ENCODE measurements at places on chromosomes 2 and 18. TPM values are rescaled to one million over a fixed set of nuclear protein-coding genes. Genes with fewer than 3 reads are reported as not detected.

DNA sequence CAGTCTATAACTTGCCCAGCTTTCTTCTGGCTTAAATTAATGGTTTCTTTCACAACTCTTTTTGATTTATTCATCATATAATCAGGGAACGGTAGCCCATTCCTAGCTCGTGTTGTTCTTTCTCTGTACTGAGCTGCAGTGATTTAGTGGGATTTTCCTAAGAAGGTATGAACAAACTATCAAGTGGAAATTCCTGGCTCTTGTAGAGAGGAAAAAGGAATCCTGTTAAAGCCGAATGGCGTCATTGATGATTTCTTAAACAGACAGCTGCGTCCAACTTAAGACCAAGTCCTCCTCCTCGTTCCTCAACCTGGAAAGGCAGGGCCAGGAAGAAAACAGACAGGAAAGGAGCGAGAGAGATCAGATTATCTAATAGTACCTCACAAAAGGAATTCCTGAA, 69.2 kb upstream of the CABLES1 start:
- DNase-seq: no peak

- DNase-seq: no peak
Measured at GRCh38 chr18:25736516-25736915, 353.9 kb downstream of the SS18 start.

DNA sequence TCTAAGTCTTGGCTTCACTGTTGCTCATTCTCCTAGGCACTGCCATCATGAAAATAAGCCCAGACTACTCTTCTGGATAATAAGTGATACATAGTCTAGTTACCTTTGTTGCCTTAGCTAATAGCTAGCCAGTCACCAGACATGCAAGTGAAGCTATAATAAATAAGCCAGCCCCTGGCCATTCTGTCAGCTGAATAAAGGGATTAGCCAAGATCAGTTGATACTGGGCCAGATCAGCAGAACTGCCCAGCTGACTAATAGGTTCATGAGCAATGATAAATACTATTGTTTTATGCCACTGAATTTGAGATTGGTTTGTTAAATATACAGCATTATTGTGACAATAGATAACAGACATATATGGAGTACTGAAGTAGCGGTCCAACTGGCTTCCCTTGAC, 8.0 kb upstream of the C2orf69 start:
- DNase-seq: no peak

GRCh38 chr2:178271629-178272333, 77.5 kb downstream of the OSBPL6 start:
- peak; percentile 74 for DNase-seq

DNA sequence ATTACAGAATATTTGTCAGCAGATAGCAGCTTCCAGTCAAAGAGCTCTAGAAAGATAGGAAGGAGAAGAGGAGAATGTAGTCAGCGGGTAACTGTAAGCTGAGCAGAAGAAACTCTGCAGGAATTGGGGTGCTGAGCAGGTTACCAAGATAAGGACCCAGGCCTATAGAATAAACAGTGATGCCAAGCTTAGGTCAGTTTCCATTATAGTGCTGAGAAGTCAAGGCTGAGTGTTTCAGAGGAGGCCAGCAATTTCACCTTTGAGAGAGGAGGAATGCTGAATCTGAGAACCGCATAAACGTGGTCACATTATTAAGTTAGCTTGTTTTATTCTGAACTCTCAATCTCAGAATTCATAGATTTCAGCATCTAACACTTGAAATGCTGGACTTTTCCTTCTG, 13.9 kb downstream of the NAB1 start:
- no peak for DNase-seq

- DNase-seq: no peak
Measured at GRCh38 chr2:8247905-8248622, 433.8 kb upstream of the ID2 start.

DNA sequence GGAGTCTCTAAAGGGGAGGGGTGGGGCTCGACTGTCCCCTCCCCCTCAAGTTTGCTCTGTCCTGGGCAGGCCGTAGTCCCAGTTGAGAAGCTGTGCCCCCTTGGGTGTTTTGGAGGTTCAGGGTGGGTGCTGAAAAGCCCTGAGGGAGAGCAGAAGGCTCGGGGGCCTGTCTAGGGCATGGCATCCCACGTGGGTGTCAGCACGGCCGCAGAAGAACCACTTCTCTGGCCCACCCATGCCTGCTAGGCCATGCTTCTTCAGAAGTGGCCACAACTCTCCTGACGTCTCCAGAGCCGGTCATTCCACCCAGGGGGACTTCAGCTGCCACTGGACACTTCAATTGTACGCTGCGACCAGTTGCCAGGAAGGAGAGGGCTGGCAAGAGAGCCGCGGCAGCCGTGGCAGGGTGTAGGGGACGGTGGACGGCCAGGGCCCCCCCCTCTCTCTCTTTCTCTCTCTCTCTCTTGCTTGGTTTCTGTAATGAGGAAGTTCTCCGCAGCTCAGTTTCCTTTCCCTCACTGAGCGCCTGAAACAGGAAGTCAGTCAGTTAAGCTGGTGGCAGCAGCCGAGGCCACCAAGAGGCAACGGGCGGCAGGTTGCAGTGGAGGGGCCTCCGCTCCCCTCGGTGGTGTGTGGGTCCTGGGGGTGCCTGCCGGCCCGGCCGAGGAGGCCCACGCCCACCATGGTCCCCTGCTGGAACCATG, at the start of gene INPP5D:
TSS of gene INPP5D (plus strand) at position 546 of the 704 bp plus-strand sequence. CDS start at position 683, 137 bp downstream.
- DNase-seq: peak; percentile 67

- DNase-seq: no peak
Measured at GRCh38 chr18:56962322-56962721, 184.6 kb upstream of the BOD1L2 start.

DNA sequence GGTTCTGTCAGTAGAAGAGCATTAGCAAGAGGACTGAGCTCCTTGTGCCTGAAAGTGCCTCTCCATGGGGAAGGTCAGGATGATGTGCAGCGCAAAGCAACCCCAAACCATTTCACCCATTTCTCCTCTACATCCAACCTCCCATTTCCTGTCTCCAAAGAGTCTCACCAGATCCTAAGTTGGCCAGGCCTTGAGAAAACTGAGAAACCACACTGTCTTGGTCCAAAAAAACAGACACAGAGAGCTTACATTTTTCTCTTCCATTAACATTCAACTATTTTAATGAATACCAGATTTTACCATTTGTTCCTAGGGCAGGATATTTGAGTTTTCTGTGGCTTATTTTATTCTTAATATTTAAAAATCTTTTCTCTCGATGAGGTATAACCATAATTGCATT, 195.0 kb downstream of the EPHA4 start:
- DNase-seq: no peak

DNA sequence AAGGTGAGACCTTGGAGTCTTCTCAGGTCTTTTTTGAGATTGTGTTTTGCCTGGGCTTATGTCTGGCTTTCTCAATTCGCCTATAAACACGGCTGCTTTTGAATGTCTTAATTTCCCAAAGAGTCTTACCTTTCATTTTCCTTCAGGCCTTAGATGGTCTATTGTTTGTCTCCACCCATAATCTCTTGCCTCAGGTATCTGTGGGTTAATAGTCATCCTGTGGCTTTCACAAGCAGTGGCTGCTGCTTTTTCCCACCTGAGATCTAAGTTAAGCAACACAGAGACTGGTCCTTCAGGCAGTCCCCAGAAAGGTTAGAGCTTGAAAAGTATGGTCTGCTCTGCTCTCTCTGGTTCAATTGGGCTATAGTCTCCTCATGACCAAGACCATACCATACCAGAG, 275.3 kb downstream of the INSIG2 start:
- no peak for DNase-seq

DNA sequence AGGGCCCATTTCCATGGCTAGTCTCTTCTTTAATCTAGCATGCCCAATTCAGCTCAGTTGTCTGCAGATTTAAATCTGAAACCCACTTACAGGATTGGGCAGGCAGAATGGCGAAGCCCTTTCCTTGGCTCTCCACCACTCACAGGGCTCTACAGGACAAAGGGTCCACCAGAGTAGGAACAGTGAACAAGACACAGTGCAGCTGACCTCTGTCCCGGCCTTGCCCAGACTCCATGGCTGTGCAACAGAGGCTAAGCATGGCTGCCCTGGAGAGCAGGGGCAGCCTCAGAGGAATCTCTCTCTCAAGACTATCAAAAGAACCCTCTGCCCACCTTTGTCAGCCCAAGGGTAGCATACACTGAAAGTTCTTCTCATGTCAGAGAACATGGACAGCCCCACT, 9.7 kb upstream of the ATP6V1B1 start:
- peak; percentile 13 for DNase-seq

- DNase-seq: no peak
Measured at GRCh38 chr2:232721261-232721660, 24.1 kb downstream of the GIGYF2 start.

DNA sequence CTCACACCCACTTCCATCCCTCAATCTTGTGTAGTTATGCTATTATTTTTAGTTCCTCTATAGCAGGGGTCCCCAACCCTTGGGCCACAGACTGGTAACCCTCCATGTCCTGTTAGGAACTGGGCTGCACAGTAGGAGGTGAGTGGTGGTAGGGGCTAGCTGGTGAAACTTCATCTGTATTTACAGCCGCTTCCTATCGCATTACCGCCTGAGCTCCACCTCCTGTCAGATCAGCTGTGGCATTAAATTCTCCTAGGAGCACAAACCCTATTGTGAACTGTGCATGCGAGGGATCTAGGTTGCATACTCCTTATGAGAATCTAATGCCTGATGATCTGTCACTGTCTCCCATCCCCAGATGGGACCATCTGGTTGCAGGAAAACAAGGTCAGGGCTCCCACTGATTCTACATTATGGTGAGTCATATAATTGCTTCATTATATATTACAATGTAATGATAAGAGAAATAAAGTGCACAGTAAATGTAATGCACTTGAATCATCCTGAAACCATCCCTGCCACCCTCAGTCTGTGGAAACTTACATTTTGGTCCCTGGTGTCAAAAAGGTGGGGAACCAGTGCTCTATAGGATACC, 1.6 kb upstream of the RAB11FIP5 start:
- DNase-seq: no peak

DNA sequence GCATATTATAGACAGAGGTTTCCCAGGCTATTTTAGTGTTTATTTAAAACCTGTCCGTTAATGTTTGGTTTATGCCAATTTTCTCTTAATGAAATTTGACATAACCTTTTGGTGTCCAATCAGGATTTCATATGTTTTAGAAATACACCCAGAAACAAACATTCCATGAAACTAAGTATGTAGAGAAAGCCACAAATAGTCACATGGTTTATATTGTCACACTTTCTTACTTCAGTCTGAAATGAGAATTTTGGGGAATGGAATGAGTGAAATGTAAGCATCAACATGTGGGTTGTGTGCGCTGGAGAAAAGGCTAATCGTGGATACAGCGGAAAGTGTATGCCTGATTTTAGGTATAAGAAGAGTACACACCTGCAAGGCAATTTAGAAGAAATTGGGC, 277.0 kb upstream of the RAB12 start:
- no peak for DNase-seq

DNA sequence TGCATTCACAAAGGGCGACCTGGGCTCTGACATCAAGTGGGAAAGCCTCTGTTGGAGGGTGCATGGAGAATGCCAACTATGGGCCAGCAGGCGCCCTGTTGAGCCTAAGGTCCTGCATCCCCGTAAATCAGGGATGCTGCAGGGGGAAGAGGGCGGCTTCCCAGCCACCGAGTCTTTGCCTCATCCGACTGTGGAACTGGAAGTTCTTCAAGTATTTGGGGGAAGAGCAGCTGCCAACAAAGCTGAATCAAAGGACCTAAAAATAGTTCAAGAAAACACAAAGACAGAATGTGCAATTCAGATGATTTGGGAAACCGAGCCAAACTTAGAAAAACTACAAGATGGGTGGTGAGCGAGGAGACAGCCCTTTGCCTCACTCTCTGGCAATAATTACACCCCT, 281.1 kb upstream of the MGAT5 start:
- no peak for DNase-seq

DNA sequence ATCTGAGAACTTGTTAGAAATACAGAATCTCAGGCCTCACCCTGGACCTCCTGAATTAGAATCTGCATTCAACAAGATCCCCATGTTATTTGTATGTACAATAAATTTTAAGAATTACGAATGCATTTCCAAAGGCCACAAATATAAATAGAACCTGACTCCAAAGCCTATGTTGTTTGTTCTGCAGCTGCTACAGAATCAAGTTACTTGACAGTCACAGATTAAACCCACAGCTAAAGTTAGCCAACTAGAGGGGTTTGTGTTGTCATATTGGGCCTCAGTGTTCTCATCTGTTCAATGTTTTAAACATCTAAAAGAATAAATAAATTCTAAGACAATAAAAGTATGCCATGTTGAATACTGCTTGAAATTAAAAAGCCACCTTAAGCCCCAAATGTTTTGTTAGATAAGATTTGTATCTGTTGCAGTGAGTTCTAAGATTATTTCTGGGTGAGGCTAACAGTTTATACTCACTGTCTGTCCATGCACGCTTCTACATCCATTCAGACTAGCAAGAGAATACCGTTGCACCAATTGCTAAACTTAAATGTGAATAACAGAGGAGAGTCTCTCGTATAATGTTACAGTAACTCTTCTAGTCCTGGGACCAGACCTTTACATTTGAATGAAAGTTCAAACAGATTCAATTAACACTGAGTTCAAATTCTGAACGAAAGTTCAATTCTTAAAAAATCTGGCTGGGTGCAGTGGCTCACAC, 200.4 kb downstream of the MEMO1 start:
- DNase-seq: no peak

DNA sequence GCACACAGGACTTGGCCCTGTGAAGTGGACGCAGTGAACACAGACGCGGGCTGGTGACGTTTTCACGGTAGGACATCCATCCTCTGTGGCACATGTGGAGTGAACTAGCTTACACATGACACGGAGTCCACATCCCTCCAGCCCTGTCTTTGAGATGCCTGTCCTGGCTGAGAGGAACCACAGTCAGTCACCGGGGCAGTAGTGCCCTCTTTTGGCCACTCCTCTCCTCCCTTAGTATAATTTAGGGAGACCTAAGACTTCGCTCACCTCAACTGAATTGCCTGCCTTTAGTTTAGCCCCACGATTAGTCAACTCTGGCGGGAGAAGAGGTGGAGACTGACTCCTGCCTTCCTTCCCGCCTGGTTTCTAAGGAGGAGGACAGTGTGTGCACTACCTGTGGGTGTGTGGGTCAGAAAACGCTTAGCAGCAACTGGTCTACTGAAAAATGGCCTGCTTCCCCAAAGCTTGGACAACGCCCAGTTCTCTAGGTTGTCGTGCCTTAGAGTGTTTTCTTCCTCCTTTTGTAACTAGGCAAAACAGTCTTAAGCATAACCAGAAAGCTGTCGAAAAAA, 70.6 kb downstream of the MBP start:
- peak; percentile 56 for DNase-seq

- no peak for DNase-seq
Measured at GRCh38 chr2:190235101-190235500, 84.5 kb downstream of the HIBCH start.

CYS1 gene
- total RNA-seq: 4.0 TPM

MARCHF4 gene
- not detected for total RNA-seq

ARHGEF33 gene
- 0.68 TPM for total RNA-seq

STPG4 gene
- total RNA-seq: not detected

UCN gene
- 0.68 TPM for total RNA-seq

PLEK gene
- 3.7 TPM for total RNA-seq

CRACDL gene
- total RNA-seq: 25.5 TPM

TIA1 gene
- 160 TPM for total RNA-seq

MYO5B gene
- total RNA-seq: 46.2 TPM

LRP2 gene
- total RNA-seq: 0.13 TPM

All from ureter (tissue), 1 donor.